ENCODE measurements at places on chromosomes 11 and 22. TPM values are rescaled to one million over a fixed set of nuclear protein-coding genes. Genes with fewer than 3 reads are reported as not detected.

Gene LRRC10B
- total RNA-seq = 0.27 TPM

Gene POU2AF1
- not detected for total RNA-seq

Gene TOM1
- 48.8 TPM for total RNA-seq

Gene SRSF8
- 6.9 TPM for total RNA-seq

Gene RASL10A
- total RNA-seq = not detected

Gene GGTLC2
- total RNA-seq = not detected

Gene ZP1
- total RNA-seq = not detected

Gene PLAAT4
- 16.6 TPM for total RNA-seq

Gene SUSD2
- total RNA-seq = 0.99 TPM
